ENCODE measurements at places on chromosomes 16 and 17. TPM values are rescaled to one million over a fixed set of nuclear protein-coding genes. Genes with fewer than 3 reads are reported as not detected.

DNA sequence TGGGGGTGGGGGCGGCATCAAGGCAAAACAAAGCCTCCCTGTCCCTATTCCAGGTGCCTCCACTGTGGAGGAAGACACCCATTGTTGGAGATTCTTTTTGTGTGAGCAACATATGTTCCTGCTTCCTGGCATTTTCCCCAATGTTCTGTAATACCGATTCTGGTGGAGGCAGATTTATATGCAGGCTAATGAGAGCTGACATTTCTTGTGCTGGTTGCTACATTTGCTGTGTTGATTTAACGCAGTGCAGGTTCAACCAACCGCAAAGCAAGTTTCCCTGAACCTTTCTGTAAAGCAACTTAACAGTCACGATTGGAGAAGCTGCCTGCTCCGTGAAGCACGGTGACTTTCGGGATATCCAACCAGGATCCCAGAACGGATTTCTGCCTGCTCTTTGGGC lies 260.5 kb downstream of the CBLN1 start:
- DNase-seq: no peak

DNA sequence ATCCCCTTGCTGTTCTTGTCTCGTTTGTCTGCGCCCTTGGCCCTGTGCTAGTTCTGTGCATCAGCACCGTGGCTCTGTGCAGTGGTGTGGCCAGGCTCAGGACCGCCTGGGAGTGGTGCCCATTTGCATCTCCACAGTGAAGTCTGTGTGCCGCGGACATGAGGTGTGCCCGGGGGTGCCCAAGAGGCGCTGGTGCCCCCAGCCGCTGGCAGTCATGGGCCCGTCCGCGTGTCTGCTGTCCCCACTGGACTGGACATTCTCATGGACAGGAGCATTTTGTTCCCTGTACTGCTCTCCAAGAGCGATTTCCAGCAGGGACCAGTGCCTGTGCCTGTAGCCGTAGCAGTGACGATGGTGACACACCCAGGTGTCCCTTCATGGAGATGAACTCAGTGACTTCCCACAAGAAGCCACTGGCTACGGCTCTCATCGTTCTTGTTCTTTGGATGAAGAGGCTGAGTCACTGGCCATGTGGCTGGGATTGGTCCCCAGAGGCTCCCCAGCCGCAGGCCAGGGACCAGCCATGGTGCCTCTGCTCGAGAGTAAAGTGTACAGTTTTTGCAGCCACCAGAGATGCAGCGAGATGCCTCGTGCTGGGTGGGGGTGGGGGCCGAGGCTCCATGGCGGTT lies 13.0 kb upstream of the MC1R start:
- DNase-seq: no peak

- DNase-seq: no peak
Observed at GRCh38 chr17:38872027-38872511, 2.2 kb downstream of the LASP1 start.

PLA2G10 gene
- not detected for total RNA-seq

RHBDL1 gene
- 1.9 TPM for total RNA-seq

DBNDD1 gene
- 0.18 TPM for total RNA-seq

RPRML gene
- total RNA-seq: not detected

PPP1R27 gene
- total RNA-seq: not detected

Measured in activated CD8-positive, alpha-beta T cell treated with anti-CD3 and anti-CD28 coated beads, Interleukin-2, amount 10 ng/mL, durations not matched to agents 7 days and 5 days (primary cell).